Esophagus muscularis mucosa (tissue), 4 donors: ENCODE measurements at places on chromosomes 5 and 9. TPM values are rescaled to one million over a fixed set of nuclear protein-coding genes. Genes with fewer than 3 reads are reported as not detected.

STPG3 gene
- total RNA-seq, result not detected

IL33 gene
- 63.1 TPM for total RNA-seq

NTRK2 gene
- 1.2 TPM for total RNA-seq

C7 gene
- total RNA-seq, result 919 TPM

GFI1B gene
- total RNA-seq, result not detected

TNFSF8 gene
- 1.9 TPM for total RNA-seq

PCDHA4 gene
- 0.83 TPM for total RNA-seq

HTR4 gene
- 0.42 TPM for total RNA-seq

TMEM215 gene
- 0.06 TPM for total RNA-seq

TIMD4 gene
- total RNA-seq, result 1.2 TPM

TLX3 gene
- not detected for total RNA-seq

QSOX2 gene
- 5.4 TPM for total RNA-seq

KIF3A gene
- 5.5 TPM for total RNA-seq

SHISAL2B gene
- not detected for total RNA-seq

TAF11L5 gene
- not detected for total RNA-seq

GKAP1 gene
- total RNA-seq, result 13.8 TPM

SPOCK1 gene
- 39.1 TPM for total RNA-seq

CD74 gene
- total RNA-seq, result 537 TPM

PTGES gene
- total RNA-seq, result 4.5 TPM

SPINK14 gene
- not detected for total RNA-seq

BARX1 gene
- total RNA-seq, result not detected

SEC24A gene
- 15.4 TPM for total RNA-seq

TMOD1 gene
- 71.0 TPM for total RNA-seq

PCSK1 gene
- total RNA-seq, result not detected

FOXD1 gene
- 15.7 TPM for total RNA-seq

DPYSL3 gene
- 295 TPM for total RNA-seq

DRD1 gene
- not detected for total RNA-seq

UNC5A gene
- total RNA-seq, result not detected

PLPPR1 gene
- 0.99 TPM for total RNA-seq

CEL gene
- total RNA-seq, result 0.17 TPM

TAF1L gene
- not detected for total RNA-seq

CDX1 gene
- not detected for total RNA-seq

OSMR gene
- total RNA-seq, result 33.2 TPM

SLC24A2 gene
- under 0.01 TPM for total RNA-seq

PTPRD gene
- total RNA-seq, result 4.1 TPM

SV2C gene
- 0.99 TPM for total RNA-seq

PFN3 gene
- total RNA-seq, result not detected

ZFYVE16 gene
- 24.5 TPM for total RNA-seq

BAAT gene
- total RNA-seq, result not detected
